ENCODE measurements at places on chromosomes 6 and 20.
A peak's percentile ranks its signal among the peaks of the same experiment; 100 is the strongest.

GRCh38 chr20:16692009-16692408 is 37.8 kb upstream of the SNRPB2 start:
- no peak for DNase-seq

DNA sequence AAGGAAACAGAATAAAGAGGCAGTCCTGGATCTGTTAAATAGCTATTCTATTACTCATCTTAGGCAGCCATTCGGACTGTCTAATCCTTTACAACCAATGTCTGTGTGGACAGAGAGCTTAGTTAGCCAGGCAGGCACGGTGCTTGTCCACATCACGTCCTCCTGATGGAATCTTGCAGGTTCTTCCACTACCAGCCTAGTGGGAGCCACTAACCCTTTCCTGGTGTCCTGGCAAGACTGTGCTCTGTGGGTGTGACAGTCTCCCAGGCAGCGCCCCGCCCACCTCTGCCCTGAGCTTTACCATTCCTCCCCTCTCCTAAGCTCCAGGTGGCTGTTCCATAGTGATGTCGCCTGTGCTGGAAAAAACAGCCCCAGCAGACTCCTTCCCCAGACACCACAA is 78.3 kb upstream of the CLDN20 start:
- DNase-seq = no peak

GRCh38 chr6:100171533-100172321 is 177.7 kb upstream of the MCHR2 start:
- DNase-seq = peak; percentile 9

DNA sequence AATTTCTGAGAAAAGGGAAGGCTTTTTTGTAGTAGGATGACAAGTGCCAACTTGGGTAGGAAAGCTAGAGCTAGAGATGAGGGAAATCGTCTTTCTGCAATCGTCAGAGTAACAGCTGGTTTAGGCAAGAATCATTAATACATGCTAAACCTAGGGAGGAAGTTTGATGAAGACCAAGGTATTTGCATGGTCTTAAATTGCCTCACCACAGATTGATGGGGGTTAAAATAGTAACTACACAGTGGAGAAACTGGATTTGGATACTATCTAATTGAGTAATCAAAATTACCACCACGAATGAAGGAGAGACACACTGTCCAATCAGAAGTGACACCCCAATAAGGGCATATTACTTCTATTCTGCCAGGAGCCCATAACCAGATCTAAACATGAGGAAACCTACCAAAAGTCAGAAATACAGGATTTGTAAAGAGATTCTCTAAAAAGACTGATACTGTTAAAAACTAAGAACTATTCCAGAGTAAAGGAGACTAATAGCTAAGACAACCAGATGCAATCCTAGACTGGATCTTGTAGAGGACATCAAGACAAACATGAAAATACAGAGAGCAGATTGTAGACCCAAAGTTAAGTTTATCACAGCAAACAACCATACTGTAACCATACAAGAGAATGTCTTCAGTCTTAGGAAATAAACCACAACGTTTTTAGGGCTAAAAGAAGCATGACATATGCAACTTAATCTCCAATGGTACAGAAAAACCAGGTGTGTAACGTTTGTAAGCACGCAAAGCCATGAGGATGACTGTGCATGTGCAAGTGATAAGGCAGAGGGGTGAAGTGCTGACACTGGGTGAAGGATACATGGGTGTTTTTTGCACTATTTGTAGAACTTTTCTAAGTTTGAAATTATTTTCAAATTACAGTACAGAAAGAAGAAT is 21.8 kb downstream of the SNX5 start:
- DNase-seq = no peak

DNA sequence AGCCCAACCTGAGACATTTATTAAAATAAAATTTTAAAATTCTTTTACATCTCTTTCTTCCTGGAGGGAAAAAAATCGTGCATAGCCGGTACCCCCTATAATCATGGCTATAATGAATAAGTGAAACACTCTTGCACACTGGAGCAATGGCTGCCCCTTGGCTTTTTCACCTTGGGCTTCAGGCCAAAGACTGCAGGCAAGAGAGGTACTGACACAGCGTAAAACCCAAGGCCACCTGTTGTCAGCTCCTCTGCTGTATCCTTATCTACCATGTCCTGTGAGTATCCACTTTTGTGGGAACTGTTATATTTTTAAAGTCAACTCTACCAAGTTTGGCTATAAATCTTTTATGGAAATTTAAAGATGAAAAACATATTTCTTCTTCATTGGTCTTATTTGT is 23.0 kb upstream of the LY86 start:
- DNase-seq = no peak

DNA sequence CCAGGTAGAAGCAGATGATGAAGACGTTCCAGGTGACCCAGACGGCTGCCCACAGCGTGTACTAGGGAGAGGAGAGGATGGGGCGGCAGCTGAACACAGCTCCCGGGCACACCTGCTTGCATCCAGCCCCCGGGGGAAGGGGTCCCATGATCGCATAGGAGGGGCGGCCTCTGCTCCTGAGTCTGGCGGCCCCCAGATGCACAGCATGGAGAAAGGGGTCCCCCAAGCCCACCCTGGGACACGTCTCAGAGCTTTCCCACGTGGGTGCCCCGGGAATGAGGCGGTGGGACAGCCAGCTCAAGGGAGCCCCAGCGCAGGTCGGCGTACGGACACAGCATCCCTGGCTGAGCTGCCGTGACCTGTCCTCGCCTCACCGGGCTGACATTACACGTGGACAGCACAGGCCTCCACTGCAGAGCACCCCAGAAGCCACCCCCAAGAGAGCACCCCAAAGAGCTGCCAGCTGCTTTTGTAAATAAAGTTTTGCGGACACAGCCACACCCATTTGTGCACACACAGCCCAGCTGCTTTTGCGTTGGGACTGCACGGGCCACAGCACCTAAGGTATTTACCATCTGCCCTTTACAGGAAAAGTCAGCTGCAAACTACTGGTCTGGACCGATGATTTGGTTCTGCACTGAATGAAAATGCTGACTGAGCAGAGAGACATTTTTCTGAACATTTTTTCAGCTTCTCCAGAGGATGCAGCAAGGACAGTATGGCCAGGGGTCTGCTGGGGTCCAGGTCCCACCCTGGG is 5.2 kb downstream of the NKAIN4 start:
- DNase-seq = no peak

DNA sequence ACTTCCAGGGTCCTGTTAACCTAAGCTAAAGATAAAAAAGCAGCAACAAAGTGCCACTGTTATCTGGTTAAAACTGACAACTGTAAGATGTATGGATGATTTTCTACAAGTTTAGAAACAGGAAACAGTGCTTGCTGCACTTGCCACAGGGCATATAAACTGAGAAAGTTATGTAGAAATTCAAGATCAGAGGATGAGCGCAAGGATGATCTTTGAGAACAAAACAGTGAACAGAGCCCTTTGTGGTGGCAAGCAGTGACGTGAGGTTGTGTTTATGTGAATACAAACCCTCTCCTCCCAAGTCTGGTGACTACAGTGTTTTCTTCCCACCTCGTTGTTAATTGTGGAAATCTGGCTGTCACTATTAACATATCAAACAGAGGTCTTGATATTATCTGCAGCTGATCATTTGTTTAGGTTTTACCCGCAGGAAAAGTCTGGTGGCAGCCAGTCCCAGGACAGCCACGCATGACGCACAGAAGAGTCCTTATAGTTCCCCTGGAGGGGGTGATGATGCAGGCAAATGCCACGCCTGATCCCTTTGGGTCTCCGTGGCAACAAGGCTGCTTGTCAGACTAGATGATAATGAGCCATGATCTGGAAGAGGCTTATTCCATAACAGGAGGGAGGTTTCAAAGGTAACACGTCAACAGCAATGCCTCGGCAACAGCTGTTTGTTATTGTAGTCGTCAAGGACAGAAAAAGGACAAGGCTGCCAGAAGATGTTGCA is 43.1 kb upstream of the TNFAIP3 start:
- DNase-seq = no peak

GRCh38 chr6:159529934-159530333 is 163.1 kb downstream of the SOD2 start:
- no peak for DNase-seq

DNA sequence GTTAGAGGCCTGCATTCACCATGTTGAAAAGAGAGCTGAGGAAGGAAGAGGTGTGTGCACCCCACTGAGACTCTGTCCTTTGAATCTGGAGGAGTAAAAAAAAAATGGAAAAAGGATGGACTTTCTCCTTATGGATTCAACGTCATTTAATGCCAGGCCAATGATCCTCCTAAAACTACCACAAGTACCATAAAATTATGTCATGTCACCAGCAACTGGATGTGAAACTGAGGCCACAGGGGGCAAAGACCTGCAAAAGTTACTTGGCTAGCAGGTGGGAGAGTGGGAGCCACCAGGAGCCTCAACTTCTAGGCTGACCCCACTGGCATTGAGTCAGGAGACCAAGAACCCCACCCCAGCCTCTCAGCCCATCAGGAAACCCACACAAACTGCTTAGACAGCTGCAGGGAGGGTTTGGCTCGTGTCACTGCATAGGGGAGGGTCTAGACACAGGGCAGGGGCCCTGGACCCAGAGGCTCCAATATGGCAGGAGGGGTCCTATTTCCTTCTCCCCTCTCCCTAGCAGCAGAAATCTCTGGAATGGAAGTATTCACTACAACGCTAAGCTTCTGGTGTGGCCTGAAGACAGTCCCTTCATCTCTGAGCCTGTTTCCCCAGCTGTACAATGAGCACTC is 11.0 kb downstream of the PCK1 start:
- no peak for DNase-seq

- DNase-seq = no peak
Measured at GRCh38 chr20:20002101-20002998, 14.8 kb upstream of the NAA20 start.

- DNase-seq = no peak
Measured at GRCh38 chr20:52889225-52889624, 82.9 kb upstream of the TSHZ2 start.

DNA sequence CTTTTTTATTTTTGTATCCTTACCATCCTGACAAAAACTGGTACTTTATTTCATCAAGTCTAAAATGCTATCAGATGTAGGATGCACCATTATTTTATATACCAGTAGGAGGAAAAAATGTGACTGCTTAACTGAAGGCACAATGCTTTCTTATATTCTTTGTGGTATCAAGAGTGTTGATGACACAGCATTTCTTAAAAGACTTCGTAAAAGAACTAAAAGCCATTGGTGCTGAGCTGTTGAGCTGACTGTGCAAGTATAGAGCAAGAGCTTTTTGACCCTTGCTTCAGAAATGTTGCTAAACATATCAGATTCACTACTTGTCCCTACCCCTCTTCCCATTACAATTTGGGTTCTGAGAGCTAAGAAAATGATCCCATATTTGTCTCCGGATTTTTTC is 17.5 kb downstream of the SF3B5 start:
- DNase-seq = no peak

DNA sequence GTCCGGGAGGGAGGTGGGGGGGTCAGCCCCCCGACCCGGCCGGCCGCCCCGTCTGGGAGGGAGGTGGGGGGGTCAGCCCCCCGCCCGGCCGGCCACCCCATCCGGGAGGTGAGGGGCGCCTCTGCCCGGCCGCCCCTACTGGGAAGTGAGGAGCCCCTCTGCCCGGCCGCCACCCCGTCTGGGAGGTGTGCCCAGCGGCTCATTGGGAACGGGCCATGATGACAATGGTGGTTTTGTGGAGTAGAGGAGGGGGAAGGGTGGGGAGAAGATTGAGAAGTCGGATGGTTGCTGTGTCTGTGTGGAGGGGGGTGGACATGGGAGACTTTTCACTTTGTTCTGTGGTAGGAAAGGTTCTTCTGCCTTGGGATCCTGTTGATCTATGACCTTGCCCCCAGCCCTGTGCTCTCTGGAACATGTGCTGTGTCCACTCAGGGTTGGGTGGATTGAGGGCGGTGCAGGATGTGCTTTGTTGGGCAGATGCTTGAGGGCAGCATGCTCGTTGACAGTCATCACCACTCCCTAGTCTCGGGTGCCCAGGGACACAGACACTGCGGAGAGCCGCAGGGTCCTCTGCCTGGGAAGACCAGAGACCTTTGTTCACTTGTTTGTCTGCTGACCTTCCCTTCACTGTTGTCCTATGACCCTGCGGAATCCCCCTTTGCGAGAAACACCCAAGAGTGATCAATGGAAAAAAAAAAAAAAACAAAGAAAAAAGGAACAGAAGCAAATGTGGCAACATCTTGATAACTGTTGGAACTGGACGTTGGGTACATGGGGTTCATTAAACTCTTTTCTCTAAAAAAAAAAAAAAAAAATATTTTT is 15.7 kb upstream of the E2F1 start:
- DNase-seq = no peak

DNA sequence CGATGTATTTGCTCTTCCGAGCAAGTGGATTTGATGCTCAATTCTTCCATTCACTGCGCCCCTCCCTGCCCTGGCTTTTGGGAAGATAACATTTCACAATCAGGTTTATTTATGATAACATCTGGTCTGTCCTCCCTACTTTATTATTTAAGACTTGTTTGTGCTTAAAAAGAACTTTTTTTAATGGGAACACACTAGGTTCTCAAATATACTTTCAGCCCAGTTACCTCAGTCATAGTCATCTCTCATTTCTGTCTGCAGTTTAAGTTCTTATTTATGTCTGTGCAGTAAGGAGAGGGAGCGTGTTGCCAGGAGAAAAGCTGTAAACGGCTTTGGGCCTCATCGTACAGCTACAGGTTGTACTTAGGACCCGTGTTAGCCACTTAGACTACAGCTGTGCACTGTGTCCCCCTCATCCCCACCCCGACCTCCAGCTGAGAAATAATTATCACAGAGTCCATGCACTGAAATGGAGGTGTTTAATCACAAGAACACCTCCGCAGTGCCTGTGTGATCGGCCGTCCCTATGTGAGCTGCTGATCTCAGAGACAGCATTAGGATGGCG is 99.3 kb downstream of the RPP40 start:
- DNase-seq = no peak

- no peak for DNase-seq
Measured at GRCh38 chr6:90463359-90463758, 123.5 kb downstream of the MAP3K7 start.

- DNase-seq = no peak
Measured at GRCh38 chr6:168022488-168023321, 25.2 kb downstream of the KIF25 start.

GRCh38 chr6:142796024-142796423 is 149.0 kb downstream of the HIVEP2 start:
- DNase-seq = no peak

DNA sequence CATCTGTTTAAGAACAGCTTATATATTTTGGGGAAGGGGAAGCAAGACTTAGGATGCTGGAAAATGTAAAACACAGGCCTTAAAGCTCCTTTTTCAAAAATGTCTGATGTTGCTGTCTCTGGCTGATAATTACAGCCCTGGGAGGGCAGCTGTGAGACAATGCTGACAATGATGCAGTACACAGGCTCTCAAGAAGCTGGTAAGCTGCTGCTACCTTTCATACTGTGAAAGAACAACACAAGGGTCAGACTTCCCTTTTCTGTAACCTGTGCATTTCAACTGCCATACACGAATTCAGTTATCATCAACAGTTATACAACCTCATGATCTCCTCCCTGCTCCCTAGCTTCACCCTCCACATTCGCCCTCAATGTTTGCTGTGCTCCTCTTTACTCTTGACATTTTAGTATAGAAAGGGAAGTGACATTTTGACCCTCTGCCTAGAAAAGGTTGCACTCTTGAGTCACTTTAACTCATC is 25.2 kb downstream of the MAP7 start:
- no peak for DNase-seq

GRCh38 chr6:169965239-169965638 is 213.8 kb downstream of the ERMARD start:
- no peak for DNase-seq
